ENCODE measurements at places on chromosomes 12 and 14.

DNA sequence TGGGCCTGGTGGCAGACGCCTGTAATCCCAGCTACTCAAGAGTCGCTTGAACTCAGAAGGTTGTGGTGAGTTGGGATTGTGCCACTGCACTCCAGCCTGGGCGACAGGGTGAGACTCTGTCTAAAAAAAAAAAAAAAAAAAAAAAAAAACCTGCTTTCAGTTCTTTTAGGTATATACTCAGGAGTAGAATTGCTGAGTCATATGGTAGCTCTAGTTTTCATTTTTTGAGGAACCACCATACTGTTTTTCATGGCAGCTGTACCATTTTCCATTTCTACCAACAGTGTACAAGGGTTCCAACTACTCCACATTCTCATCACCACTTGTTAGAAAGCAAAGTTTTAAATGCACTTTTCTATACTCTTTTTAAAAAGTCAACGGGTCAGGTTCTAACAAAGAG, 119.8 kb downstream of the DPF3 start:
- no peak for DNase-seq

DNA sequence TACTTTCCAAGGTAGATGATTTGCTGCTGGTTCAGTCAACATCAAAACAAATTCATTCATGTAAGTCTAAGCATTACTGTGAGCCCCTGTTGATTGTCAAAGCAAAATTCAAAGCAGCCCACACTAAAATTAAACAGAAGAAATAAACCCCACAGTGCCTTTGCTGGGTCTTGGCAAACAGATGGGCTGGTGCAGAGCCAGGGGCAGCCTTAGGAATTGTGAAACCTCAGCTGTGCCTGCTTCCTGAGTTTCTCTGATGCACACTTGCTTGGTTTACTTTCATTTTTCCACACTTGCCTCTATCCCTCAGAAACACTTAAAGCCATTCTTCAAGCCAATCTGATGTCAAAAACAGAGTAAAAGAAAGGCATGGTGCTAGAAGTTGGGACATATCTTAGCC, 6.6 kb upstream of the PLEKHG7 start:
- DNase-seq: no peak

GRCh38 chr12:102629262-102629888, 149.0 kb upstream of the IGF1 start:
- DNase-seq: no peak

DNA sequence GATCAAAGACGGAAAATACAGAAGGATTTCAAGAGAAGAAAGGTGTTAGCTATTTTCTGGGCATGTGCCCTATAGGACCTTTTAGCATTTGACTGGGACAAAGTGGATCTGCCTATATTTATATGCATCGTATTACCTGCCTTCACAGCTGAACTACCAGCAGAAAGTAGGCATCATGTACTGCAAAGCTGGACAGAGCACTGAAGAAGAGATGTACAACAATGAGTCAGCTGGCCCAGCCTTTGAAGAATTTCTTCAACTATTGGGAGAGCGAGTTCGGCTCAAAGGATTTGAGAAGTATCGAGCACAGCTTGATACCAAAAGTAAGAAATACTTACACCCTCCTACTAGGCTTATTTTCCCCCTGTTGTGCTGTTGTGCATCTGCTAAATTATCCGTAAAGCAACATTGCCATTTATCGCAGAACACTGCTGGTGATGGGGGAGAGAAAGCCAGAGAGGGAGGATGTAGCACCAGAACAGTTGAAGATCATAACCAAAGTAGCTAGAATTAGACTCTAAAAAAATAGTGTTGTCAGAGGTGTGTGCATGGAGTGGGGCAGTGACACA, 282.0 kb upstream of the RGS6 start:
- no peak for DNase-seq

DNA sequence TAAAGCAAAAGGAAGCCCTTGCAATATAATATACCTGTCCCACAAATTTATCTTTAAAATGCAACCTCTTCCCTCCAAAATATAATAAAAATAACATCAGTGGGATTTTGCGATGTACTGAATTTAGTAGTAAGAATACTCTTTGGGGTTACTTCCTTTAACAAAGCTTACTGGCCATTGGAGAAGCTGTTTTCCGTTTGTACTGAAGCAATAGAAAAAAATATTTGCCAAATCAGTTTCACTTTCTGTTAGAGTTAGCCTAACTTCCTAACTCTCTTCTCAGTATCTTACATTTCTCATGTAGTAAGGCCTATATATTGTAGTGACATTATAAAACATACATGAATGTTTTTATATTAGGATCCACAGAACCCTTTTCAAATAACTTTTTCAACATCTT, 3.7 kb downstream of the MAX start:
- DNase-seq: no peak
